ENCODE measurements at places on chromosomes 6 and 20.
A peak's percentile ranks its signal among the peaks of the same experiment; 100 is the strongest.

GRCh38 chr6:88877893-88878292 lies 85.5 kb downstream of the RNGTT start:
- DNase-seq, result no peak

GRCh38 chr6:22886650-22887581 lies 317.6 kb downstream of the HDGFL1 start:
- DNase-seq, result peak; percentile 49

- no peak for DNase-seq
Observed at GRCh38 chr20:58406422-58407001, 17.5 kb downstream of the VAPB start.

DNA sequence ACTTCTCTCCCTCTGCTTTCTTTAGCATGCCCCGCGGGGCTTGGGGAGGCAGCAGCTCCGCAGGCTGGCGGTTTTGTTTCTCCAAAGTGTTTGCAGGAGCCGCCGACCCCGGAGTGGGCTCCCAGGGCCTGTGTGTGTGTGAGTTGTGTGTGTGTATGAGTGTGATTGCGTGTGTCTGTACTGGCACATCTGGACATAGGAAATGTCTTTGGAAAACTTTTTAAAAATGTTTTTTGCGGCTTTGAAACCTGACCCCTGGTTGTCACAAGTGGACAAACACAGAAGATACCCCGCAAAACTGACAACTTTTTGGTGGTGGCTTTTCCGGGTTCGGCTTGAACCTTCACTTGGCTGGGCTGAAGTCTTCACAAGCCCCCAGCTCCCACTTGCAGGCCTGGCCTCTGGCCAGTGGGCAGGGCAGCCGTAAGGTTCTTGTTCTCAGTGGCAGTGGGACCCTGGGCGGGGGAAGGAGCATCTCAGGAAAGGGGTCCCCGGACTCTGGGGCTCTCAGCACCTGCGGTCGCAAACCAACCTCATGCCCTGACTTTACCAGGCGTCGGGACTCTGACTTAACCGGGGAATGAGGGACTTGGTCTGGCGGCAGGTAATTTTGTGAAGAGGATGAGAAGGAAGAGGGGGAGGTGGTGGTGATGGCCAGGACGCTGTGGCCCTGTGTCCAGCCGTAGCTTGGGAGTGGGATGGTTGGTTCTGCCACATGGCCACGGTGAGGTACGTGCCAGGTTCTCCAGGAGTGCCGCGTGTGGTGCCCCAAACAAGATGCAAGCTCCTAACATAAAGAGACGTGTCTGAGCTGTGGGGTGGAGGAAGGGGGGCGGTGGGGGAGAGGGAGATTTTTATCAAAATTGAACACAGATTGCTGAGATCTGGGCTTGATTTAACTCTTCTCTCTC lies 619 bp downstream of the DAAM2 start:
- DNase-seq, result peak; percentile 9

DNA sequence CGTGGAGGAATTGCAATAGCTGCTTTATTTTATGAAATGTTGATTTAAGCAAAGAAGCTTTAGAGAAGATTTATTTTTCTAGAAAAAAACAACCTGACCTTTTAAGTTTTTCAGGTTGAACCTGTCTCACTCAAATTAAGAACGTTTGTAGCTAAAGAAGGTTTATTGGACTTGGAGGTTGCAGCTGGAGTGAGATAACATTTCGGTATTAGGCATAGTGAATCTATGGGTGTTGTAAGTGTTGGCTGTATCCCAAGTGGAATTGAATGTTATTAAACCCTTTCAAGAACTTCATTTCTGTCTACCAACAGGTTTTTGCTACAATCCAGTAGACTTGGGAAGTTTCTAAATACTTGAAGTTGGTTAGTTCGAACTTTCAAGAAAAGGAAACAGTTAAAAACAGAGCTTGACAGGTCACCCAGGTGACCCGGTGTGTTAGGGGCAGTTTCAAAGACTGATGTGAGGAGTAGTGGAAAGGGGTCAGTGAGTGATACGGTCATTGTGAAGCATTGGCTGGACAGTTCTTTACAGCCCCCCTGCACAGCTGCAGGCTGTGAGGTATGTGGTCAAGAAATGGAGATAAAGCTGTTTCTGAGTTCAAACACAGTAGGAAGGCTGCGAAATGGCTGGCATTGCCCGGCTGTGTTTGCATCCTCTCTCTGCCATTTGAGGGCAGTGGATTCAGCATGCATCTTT lies 2.4 kb upstream of the TBCC start:
- DNase-seq, result peak; percentile 24

GRCh38 chr6:104566411-104566810 lies 293.3 kb downstream of the HACE1 start:
- peak; percentile 30 for DNase-seq

DNA sequence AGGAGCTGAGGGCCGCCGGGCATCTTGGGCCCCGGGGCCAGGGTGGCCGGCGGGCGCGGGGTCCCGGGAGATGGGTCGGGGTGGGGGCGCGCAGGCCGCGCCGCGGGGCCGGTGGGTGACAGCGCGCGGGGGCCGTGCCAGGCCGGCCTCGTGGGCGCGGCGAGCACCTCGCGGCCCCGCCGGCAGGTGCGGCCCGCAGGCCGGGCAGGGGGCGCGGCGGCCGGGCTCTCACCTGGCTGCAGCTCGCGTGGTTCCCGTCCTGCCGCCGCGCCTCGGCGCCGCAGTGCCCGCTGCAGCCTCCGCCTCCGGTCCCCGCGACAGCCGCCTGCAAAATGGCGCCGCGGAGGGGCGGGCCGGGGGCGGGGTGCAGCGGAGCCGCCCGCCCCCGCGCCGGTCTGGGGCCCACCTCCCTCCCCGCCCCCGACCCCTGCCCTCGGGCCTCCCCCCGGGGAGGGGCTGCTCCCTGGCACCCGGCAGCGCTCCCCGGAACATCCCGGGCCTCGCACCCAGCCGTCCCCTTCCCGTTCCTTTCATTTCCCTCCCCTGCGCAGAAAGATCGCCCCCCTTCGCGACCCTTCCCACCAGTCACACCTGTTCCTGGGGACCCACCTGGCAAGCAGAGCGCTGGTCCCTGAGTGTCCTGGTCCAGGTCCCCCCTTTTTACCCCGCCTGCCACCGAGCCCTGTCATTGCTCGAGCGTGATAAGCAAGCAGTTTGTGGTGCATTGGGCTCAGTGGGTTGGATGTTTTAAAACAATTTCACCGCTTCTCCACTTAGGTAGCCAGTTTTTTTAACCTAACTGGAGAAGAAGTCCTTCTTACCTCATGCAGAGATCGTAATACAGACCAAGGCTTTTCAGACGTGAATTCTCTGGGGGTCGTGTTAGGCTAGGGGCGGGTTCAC lies at the start of gene SLC23A2:
Gene SLC23A2, minus strand, starts transcription at position 337 of the 903 bp plus-strand sequence. CDS start 68,948 bp downstream, outside the sequence.
- DNase-seq, result no peak

GRCh38 chr20:37822141-37822601 lies 80.8 kb upstream of the VSTM2L start:
- DNase-seq, result peak; percentile 71

DNA sequence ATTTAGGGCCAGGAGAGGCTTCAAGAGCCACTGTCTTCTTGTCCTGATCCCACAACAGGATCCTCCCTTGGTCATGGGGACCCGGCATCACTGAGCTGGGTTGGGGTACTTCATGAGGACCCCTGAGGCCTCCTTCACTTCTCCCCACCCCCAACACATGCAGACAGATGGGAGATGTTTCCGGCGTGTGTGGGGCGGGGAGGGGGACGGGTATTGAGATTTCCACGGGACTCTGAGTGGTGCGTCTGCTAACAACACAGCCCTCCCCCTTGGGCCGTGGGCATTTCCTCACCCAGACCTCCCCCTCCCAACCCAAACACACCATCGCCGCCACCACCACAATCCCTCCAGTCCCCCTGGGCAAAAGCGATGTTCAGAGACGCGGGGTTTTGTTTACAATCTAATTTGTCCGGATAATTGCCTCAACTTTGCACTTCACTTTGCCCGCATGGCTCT lies 906 bp upstream of the FOXP4 start:
- no peak for DNase-seq

GRCh38 chr6:119446115-119446554 lies 96.6 kb upstream of the MAN1A1 start:
- peak; percentile 64 for DNase-seq

DNA sequence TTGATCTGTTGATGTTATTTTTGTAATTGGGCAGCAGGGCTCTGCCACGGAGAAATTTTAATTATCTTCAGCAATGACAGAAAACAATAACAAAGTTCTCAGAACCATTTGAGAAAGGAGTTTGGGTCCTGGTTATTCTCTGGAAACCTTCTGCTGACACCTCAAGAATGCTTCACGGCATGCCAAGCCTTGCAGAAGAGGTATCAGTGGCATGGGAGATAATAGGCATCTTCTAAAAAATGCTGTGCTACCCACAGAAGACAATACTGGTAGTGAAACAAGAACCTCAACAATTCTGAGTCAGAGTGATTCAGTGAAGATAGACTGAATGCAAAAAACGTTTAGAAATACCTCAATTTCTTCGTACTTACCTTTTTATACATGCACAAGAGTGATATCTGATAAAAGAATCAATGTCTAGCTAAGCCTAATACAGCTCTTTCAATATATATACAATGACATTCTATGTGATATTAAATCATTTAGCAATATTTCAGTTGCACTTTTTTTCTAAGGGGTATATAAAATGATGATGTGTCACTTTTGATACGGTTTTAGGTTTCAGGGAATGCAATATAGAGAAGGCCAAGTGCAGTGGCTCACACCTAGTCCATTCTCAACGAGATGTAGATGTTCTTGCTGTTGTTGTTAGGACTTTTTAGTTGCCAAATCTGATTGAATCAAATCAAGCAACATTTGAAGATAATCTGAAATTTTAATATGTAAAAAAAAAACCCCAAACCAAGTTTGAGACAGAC lies 110.4 kb upstream of the COL21A1 start:
- no peak for DNase-seq

- peak; percentile 10 for DNase-seq
Observed at GRCh38 chr6:77245026-77245425, 218.3 kb downstream of the HTR1B start.

- DNase-seq, result no peak
Observed at GRCh38 chr6:17921454-17921853, 66.0 kb downstream of the KIF13A start.

GRCh38 chr20:45305262-45305661 lies 1.4 kb upstream of the RBPJL start:
- no peak for DNase-seq

GRCh38 chr20:63538204-63539091 lies 1.3 kb upstream of the PTK6 start:
- no peak for DNase-seq

DNA sequence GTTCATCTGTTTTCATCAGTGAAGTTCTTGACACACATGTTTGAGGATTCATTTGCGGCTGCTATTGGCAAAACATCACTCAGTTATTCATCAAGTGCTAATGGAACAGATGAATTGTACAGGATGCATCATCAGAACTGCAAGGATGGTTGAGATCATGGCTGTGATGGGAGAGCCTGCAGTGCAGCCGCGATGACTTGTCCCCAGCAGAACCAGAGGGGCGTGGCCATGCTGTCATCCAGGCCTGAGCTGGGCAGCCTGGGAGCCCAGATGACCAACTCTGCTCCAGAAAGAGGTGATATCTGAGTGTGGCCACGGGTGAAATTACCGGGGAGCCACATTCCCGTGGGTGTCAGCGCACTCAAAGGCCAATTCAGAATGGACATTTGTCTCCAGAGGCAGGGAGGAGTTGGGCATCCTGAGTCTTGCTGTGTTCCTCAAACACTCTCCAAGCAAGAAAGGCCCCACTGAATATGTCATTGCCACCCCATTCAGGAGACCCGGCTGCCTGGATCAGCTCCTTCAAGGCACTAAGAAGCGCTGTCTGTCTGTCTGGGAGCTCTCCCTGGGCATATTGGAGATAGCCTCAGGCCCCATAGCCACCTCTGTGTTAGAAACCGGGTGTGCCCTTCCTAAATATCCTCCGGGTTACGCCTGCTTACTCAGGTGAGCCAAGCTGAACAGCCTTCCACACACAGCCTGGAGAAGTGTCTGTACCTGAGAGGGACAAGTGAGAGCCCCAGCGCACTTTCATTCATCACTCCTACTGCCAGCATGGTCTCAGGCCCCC lies 66.7 kb downstream of the SYNDIG1 start:
- no peak for DNase-seq
